A549 treated with Hydrocortisone at 1 μM for 4 hours (cell line): ENCODE measurements at places on chromosomes 1 and 21. TPM values are rescaled to one million over a fixed set of nuclear protein-coding genes. Genes with fewer than 3 reads are reported as not detected.

DDI2 gene
- total RNA-seq = 6.0 to 9.3 TPM (median 8.4 TPM) in 5 replicates

IFI44L gene
- 0.08 to 0.28 TPM in 2 of 5 replicates, not detected in the others for total RNA-seq

NES gene
- total RNA-seq = 1.0 to 1.5 TPM (median 1.2 TPM) in 5 replicates

LCE1E gene
- total RNA-seq = 0.08 to 0.17 TPM (median 0.12 TPM) in 3 of 5 replicates, not detected in the others

TNFRSF25 gene
- 2.5 to 4.0 TPM (median 2.8 TPM) in 5 replicates for total RNA-seq

PTPN14 gene
- total RNA-seq = 7.6 to 14.4 TPM (median 10.7 TPM) in 5 replicates

CRNN gene
- total RNA-seq = not detected in 5 replicates

EXO1 gene
- total RNA-seq = 20.0 to 29.8 TPM (median 22.7 TPM) in 5 replicates

OSCP1 gene
- total RNA-seq = 5.9 to 7.0 TPM (median 6.5 TPM) in 5 replicates

PSMA5 gene
- 101 to 113 TPM (median 106 TPM) in 5 replicates for total RNA-seq
